ENCODE measurements at places on chromosomes 4 and X.

- no peak for DNase-seq
Observed at GRCh38 chr4:8290701-8290970, 21.1 kb downstream of the HTRA3 start.

- DNase-seq: no peak
Observed at GRCh38 chrX:12986886-12987285, 12.0 kb downstream of the TMSB4X start.

- no peak for DNase-seq
Observed at GRCh38 chr4:84503495-84504437, 4.7 kb upstream of the NKX6-1 start.

DNA sequence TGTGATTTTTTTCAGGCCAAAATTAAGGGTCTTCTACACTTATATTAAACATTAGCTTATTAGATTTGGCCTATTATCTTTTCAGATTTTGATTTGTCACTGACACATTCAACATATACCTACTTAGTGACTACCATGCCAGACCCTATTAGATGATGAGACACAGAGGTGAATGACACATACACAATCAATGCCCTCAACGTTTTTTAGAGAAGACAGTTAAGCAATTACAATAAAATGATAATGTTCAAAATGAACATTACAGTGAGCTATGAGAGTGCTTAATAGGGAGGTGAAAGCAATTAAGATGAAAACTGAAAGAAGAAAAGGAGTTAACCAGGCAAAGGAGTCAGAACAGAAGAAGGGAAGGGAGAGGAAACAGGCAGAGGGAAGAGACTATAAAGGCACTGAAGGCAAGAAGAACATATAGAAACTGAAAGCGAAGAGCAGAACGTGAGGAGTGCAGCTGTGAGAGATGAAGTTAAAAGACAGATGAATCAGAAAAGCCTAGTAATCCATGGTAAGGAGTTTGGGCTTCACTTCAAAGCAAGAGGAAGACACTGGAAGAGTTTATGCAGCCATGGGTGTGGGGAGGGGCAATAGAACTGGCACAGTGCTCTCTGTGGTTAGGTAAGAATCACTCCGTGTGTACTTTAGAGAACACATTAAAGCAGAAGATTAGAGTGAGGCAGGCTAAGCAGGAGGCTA is 119.0 kb downstream of the REELD1 start:
- DNase-seq: no peak

DNA sequence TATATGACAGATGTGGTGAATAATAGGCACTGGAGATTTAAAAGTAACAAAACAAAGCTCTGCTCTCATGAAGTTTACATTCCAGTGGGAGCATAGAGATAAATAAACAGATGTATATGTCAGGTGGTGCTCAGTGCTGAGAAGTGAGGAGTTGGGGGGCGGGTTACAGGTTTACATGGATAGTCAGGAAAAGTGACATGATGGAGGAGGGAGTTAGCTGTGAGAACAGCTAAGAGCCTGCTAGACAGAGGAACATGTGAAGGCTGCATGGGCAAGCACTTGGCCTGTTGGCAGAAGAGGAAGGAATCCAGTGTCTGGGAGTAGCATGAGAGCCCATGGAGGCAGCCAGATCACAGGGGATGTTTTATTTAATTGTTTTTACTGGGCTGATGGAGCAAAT is 10.2 kb upstream of the TMEM156 start:
- no peak for DNase-seq

GRCh38 chr4:138949866-138950265 is 65.7 kb upstream of the NOCT start:
- DNase-seq: no peak

- no peak for DNase-seq
Observed at GRCh38 chrX:119190091-119190681, 45.9 kb upstream of the PGRMC1 start.

GRCh38 chrX:17986440-17986839 is 125.3 kb upstream of the RAI2 start:
- no peak for DNase-seq

DNA sequence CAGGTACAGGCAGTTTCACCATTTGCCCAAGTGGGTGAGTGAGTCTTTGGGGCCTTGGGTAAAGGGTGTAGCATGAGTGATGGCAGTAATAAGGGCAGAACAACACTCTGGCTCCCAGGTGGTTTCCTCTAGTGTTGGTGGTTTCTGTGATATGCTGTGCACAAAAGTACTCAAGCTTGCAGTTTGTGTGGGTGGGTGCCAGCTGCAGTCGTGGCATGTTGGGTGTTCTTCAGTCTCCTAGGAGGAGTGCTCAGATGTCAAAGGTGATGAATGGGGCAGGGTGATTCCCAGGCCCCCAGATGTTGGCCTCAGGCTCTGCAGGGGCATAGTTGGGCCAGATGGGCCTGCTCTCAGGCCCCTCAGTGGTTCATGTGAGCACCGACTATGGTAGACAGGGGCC is 166.1 kb upstream of the KLF8 start:
- no peak for DNase-seq

DNA sequence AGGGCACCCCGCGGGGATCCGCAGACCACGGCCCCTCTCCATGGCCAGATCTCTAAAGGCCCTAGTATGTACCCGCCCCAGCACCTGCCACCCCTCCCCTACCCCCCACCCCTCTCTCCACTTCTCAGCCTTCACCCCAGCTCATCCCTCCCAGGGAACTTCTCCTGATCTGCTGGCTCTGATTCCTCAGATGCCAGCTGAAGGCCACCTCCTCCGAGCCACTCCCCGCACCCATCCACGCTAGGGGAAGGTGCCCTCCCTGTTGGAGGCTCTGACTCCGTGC is 11.9 kb downstream of the PSAPL1 start:
- no peak for DNase-seq

GRCh38 chr4:123350191-123350544 is 46.4 kb upstream of the SPRY1 start:
- no peak for DNase-seq

GRCh38 chr4:89906316-89906715 is 11.7 kb downstream of the MMRN1 start:
- no peak for DNase-seq

DNA sequence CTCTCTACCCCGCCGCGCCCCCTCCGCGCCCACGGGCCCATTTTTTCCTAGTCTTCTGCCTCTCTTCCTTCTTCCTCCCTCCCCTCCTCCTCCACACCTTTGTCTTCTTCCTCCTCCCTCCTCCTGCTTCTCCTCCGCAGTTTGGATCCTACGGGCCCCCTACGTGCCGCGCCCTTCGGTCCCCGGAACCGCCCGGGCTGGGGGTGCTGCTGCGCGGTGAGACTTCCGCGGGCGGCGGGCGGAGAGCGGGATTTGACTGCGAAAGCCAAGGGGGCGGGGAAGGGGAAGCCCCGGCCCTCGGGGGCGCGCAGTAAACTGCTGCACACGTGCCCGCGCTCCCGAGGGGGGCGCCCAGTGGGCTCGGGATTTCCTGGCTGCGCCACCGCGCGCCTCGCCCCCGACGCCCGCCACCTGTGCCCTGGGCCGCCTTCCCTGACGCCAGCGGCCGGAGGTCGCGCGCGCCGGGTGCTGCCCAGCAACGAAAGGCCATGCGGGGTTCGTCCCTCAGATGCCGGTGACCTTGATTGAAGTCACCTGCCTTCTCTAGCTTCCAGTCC is 3.3 kb upstream of the NKX3-2 start:
- no peak for DNase-seq

- no peak for DNase-seq
Observed at GRCh38 chrX:72715546-72715945, 1.4 kb upstream of the PHKA1 start.

GRCh38 chrX:44080083-44080482 is 106.9 kb upstream of the NDP start:
- no peak for DNase-seq

DNA sequence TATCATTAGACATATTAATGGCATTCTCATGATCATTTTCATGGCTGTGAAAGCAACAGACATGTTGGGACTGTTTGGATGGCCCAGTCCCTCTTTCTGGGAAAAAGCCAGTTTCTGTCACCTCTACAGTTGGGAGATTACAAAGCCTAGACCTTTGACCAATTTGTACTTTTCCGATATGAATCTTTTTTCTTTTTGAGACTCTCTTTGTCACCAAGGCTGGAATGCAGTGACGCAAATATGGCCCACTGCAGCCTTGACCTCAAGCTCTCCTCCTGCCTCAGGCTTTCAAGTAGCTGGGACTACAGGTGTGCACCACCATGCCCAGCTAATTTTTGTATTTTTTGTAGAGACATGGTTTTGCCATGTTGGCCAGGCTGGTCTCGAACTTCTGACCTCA is 9.4 kb downstream of the TBC1D25 start:
- DNase-seq: no peak

- no peak for DNase-seq
Observed at GRCh38 chr4:110621839-110622751, 782 bp downstream of the PITX2 start.

- no peak for DNase-seq
Observed at GRCh38 chr4:127624173-127624572, 8.6 kb upstream of the INTU start.

DNA sequence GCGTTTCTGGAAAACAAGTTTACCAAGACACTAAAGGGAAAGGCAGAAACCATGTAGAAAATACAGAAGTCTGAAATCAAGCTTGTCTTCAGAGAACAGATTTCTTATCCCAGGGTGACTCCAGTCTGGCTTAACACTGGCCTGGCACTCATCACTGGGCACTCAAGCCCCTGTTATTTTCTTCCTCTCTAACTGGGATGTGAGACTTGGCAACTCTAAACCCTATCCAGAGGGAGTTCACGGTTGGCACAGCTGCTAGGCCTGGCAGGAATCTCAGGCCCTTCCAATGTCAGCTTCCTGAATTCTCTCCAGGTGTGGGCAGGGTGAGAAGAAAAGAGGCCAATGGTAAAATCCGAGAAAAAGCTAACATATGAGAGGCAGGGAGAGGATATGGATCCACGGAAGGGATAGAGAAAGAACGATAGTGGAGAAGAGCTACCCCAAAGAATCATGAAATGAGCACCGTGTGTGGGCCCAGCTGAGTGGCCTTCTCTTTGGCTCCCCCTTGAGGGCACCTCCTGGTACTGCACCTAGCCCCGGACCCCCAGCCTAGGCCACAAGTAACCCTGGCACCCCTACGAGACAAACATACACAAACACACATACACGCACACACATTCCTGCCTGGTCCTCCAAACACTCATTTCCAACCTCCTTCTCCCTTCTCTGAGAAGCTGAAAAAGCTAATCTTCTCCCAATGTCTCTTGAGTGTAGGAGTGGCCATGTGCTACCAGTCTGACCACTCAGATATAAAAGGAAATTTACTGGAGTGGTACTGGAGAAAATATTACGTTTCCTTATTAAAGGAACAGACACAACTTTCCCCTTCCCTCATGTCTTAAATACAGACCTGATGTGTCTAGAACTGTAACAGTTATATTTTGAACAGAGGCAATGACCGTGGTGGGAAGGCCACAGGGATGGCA is 16.6 kb upstream of the PTCHD1 start:
- no peak for DNase-seq

DNA sequence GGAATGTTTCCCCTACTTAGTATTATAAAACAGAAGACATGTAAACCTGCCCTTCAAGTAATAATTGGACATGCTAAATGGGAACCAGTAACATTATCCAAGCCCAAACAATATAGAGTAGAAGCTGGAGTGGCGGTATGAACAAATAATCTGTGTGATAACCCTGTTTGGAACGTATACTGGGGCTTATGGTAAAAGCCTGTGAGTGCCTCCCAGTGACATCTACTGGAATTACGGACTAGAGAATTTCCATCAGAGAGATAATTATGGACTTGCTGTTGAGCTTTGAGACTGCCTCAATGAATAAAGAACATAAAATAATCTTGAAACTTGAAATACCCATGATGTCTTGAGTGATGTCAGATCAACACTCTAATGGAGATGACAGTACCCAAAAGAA is 406.3 kb upstream of the GRIA3 start:
- DNase-seq: no peak

DNA sequence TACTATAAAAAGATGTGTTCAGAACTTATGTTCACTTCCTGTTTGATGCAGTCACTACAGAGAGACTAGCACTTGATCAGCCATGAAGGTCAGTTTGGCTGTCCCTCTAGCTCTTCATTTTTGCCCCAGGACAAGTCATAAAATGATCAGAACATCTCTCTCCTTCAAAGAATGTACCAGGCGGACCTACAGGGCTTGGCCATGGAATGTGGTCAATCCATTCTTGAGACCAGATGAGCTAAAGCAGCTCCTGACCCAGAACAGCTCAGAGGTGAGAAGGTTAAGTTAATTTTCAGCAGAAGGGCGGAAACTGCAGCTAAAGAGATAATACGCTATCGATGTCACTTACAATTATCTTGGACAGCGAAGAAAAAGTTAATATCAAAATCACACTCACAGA is 49.2 kb upstream of the TAB3 start:
- no peak for DNase-seq

- DNase-seq: no peak
Observed at GRCh38 chr4:156889616-156890594, 81.7 kb downstream of the PDGFC start.
